ENCODE measurements at places on chromosomes 2 and 18.

DNA sequence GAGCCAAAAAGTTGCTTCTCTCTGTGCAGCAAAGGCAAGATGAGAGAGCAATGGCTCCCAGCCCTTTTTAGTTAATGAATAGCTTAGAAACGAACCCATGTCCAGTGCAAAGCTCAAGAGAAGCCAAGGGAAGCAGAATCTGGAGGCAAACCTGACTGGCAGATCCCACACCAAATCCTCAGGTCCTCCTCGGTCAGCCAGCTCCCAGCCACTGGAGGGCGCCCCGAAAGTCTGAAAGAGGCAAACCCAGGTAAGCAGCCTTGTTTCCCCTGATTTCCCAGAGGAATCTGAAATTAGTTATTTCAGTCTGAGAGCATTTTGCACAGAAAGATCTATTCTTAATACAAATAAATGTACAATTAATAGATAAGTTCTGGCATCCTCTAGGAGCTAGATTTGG is 71.3 kb upstream of the PID1 start:
- DNase-seq = no peak

- no peak for DNase-seq
Observed at GRCh38 chr2:205730191-205730590, 47.9 kb downstream of the NRP2 start.

- no peak for DNase-seq
Observed at GRCh38 chr18:77131100-77131651, 1.4 kb downstream of the MBP start.

DNA sequence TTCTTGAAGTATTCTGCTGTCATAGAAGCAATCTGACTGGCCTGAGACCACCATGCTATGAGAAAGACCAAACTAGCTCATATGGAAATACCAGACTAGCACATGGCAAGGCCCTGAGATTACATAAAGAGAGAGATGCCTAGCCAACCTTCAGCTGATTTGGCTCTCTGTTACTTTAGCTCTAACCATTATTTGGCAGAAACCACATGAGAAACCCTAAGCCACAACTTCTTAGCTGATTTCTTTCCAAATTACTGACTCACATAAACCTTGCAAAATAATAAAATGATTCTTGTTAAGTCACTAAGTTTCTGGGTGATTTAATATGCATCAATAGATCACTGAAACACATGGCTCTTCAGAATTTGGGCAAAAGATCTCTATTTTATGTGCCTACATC is 295.0 kb upstream of the ZNF521 start:
- DNase-seq = no peak

GRCh38 chr2:176582176-176582575 is 312.9 kb downstream of the MTX2 start:
- DNase-seq = no peak

DNA sequence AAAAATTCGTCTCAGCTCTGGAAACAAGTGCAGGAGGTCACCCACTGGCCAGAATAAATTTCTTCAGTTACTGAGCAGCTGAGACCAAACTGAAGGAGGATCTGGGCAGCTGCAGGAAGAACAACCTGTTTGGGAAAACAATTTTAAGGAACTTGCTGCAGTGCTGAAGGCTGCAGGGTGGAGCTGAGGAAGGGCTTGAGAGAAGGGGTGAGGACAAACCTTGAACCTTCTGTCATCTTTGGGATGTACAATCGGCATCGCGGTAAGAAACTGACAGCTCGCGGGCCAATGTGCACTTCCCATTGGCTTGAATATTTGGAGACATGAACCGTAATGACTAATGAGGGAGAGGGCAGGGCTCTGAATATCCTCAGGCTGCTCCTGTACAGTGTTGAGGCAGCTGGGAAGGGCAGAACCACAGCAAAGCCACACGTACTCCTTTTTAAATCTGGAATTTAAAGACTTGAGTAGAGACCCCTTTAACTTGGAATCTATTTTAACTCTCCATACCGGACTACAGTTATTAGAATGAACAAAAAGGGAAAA is 90.3 kb downstream of the TACR1 start:
- no peak for DNase-seq

DNA sequence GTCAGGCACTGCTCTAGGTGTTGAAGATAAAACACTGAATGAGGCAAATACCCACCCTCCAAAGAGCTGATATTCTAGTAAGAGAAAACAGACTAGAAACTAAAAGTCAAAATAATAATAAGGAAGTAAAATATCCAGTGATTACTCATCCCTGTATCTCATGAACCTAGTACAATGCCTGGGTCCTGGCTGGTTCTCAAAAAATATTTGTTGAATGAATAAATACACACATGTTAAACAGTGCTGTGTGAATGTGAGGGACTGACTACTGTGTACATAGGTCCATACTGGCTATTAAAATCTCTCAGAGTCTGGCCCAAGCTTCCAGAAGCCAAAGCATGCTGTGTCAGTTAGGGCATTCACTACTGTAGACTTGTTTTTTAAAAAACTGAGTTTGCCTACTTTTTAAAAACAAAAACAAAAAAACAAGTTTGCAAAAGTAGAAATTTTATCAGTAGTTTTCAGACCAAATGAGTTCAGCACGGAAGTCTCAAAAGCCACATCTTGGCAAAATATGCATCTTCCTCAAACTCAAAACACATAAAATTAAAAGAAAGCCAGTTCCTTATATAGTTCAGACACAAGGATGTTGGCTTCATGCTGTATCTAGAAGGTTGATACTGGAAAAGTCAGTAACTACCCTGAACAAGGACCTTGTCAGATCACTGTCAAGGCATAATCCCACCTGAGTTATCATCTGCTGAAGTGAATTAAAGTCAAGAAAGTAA is 136.2 kb downstream of the THADA start:
- no peak for DNase-seq

GRCh38 chr2:104447831-104448434 is 406.0 kb upstream of the POU3F3 start:
- no peak for DNase-seq

DNA sequence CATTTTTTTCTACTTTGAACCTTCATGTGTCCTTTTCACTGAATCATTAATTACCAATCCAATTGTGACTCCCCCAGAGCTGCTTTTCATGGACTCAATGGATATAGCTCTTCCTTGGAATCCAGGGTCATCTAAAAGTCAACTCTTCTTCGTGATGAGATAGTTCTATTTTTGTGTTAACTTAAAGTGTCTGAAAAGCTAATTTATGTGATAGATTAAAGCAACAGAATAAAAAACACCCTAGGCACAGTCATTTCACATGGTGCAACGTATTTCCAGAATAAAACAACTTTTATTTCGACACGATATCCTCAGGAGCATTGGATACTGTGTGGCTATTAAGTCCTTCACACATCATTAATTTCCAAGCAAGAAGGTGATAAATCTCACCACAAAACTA is 250.6 kb upstream of the SPHKAP start:
- DNase-seq = no peak

GRCh38 chr2:109545828-109546713 is 67.7 kb downstream of the SEPTIN10 start:
- no peak for DNase-seq

DNA sequence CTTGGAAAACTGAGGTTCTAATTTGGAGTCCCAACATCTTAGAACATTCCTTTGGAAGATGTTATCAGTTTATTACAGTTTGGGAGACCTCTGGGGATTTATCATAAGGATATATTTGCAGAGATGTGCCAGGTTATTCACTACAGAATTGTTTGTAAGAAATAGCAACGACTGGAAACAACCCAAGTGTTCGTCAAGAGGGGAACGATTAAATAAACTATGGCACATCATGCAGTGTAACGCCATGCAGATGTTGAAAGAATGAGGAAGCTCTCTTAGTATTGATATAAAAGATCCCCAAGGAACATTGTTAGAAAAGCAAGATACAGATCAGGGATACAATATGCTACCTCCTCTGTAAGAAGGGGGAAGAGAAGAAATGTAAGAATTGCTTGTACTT is 210.6 kb downstream of the TMEM247 start:
- no peak for DNase-seq

- DNase-seq = no peak
Observed at GRCh38 chr18:51430538-51430937, 233.1 kb upstream of the MEX3C start.

- DNase-seq = no peak
Observed at GRCh38 chr2:214560618-214561190, 149.8 kb downstream of the VWC2L start.

DNA sequence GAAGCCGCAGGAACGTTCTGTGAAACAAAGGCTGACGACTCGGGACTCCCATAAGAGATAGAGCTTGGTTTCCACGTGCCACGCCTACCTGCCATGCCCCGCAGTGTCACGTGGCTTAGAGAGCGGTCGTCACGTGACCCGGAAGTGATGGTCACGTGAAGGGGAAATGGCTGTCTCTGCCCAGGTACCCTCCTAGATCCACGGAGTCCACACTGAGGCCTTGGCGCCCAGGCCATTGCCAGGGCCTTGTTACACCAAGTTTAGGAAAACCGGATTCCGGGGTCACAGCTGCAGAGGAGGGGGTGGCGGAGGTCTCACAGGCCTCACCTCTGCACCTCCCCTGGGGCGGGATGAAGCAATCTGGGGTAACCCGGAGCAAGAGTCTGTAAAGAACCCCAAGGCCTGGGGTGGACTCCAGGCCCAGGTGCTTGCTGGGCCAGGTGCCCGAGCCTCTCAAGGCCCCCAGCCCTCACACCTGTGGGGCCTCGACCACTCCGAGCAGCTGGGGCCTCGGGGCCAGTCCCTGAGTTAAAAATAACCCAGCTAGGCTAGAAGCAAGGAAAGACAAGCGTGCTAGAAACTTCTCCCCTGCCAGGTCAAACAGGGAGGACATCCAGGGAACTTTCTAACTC is 113.5 kb upstream of the ZNF236 start:
- no peak for DNase-seq

DNA sequence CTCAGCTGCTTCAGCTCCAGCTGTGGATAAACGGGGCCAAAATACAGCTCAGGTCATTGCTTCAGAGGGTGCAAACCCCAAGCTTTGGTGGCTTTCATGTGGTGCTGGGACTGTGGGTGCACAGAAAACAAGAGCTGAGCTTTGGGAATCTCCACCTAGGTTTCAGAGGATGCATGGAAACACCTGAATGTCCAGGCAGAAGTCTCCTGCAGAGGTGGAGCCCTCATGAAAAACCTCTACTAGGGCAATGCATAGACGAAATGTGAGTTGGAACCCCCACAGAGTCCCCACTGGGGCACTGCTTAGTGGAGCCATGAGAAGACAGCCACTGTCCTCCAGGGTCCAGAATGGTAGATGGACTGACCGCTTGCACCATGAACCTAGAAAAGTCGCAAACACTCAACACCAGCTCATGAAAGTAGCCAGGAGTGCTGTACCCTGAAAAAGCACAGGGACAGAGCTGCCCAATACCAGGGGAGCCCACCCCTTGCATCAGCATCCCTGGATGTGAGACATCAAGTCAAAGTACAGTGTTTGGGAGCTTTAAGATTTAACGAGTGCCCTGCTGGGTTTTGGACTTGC is 147.9 kb upstream of the SOX11 start:
- DNase-seq = no peak

GRCh38 chr2:47025969-47026610 is 110.5 kb upstream of the MCFD2 start:
- DNase-seq = no peak

- DNase-seq = no peak
Observed at GRCh38 chr2:218262237-218262600, 1.4 kb downstream of the GPBAR1 start.

DNA sequence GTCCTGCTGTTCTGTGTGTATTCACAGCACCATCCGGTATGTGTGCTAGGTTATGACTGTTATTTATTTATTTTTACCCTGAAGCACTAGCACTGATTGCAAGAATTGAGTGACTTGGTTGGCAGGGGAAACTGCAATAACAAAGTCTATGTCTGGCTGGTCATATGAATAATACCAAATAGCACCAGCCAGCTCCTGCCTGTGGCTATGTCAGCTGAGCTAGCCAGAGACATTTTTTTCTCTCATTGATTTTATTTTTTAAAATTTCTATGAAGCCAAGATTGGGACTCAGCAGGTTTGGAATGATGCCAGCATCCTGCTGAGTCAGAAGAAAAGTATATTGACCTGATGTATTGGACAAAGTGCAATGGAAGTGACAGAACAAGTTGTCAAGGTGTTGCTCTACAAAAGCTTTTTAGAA is 188.5 kb upstream of the CDH2 start:
- DNase-seq = no peak

DNA sequence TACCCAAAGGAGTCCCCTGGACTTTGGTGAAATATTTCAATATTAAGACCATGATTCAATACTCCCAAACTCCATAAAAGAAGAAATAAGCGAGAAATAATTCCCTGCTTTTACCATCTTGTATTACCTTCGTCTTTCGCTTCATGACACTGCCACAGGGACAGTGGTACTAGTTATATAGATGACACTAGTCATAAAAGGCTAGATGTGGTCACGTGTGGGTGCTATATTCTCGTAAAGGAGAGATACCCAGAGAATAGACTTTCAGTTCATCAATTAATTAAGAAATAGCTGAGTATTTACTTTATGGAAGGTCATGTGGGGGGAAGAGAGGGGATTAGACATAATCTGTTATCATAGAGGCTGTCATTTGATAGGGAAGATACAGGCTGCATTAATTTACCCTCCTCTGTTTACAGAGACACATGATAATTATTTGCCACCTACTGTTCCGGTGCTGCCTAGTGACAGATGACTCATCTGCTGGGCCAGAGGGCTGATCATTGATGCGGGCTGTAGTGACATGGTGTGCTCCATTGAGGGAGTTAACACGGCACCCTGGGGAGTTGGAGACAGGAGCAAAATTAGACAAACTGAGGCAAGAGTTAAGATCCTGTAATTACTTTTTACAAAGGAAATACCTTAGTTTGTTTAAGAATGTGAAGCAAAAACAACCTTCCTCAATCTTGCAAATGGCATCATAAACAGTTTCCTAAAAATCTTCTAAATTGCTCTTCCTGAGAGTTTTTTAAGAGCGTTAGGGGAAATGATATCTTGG is 78.2 kb upstream of the ITGB6 start:
- no peak for DNase-seq

- DNase-seq = no peak
Observed at GRCh38 chr18:61352611-61353010, 19.4 kb downstream of the CDH20 start.

DNA sequence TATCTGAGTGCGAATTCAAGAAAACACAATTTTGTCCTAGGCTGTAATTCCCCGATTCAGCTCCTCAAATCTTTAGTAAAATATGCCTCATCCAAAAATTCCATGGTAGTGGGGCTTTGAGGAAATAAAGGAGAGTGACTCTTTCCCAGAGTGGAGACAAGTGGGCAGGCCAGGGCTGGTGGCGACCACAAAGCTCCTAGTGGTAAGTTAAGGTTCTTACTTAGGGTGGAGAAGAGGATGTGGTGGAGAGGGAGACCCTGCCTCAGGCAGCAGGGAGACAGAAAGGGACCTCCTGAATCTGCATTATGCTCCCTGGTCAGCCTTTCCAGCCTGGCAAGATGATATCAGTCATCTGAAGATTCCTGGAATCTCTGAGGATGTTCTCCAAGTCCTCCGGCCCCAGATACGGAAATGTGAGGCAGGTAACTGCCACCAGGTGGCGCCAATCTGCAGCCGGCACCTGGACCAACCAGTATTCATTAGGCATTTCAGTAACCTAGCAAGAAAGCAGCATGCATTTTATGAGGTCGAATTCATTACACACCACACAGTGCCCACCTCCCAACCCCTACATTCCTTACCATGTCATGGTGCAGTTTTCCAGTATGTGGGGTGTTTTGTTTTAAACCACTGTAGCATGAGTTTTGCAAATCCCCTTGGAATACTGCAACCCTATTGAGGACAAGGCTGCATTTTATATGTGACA is 106.4 kb downstream of the POLE4 start:
- no peak for DNase-seq

All from AG04449 (cell line).